ENCODE measurements at places on chromosomes 5 and 9.

DNA sequence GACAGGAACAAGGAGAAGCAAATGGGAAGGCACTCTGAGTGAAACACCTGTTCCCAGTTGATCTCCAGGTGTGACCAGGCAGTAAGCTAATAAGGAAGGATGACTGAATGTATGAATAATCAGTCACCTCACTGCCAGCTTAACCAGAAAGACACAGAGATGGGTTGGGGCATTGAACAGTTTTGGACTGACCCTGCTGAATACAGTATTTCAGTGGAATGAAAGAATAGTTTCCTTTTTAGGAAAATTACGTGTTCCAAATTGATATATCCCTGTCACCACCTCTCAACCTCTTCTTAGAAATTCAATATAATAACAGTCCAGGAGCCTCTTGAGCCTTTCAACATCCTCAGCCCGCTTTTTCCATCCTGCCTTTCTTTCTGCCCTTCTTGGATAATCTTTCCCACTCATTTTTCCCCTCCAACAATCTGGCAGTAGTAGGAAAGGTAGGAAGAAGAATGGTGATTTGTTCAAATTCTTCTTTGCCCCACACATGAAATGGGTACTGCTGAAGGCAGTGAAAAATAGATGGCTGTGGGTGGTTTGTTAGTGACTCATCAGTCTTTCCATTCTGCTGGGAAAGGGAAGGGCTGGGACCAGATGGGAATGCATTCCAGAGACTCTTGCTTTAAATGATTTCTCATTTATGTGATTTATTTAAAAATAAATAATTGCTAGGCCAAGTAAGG is 117.9 kb downstream of the ZSWIM6 start:
- DNase-seq, result no peak

GRCh38 chr5:1288439-1289335 is 6.2 kb downstream of the TERT start:
- no peak for DNase-seq

GRCh38 chr5:79692596-79692995 is 3.0 kb downstream of the CMYA5 start:
- no peak for DNase-seq

GRCh38 chr5:28077291-28078240 is 1039.2 kb upstream of the CDH9 start:
- DNase-seq, result no peak

DNA sequence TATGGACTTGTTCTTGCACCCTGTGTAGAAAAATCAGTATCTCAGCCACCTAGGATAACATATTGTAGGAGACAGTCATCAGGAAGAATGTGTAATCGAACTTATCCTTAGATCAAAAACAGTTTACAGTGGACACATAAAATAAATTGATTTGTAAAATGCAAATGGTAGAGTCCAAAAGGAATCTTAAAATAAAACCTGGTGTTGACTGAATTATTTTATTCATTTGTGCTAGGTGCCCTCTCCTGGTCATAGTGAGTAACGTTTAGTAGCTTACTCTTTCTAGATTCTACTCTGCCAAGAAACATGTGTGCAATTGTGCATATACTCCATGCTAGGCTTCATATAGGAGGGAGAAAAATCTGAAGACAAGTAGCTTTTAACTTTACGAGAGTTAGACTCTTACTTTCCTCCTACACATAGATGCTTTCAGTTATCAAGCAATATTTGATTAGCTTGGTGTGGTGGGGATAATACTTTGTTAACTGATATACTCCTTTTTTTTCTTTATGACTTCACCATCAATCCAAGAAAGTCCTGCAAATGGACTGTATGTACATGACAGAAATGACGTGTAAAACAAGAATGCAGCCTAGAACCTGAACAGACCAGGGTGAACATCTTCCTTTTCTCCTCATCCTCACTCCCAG is 23.7 kb upstream of the LOX start:
- DNase-seq, result no peak

GRCh38 chr5:150140830-150141229 is 14.8 kb downstream of the PDGFRB start:
- DNase-seq, result no peak

GRCh38 chr9:4796988-4797853 is 4.5 kb downstream of the RCL1 start:
- DNase-seq, result no peak

DNA sequence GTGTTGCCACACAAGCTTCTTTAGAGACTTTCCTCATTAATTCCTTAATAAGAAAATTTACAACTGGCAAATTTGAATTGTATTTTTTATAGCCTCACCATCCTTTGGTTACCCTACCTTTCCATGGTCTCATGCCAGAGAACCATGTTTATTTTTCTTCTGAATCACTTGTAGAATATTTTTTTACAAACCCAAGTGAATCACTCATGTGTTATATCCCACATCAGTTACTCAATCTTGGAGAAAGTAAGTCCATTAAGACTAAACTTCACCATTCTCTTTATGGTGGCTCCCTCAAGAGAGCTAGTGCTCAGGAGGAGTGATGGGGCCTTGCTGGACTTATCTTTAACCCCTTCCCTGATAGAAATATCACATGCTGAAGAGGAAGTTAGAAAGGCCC is 128.9 kb downstream of the SUSD1 start:
- DNase-seq, result no peak

- DNase-seq, result no peak
These were observed 37.6 kb upstream of the SETD9 start for GRCh38 chr5:56871777-56872176.

GRCh38 chr5:125002727-125003598 is 256.5 kb upstream of the ZNF608 start:
- no peak for DNase-seq

GRCh38 chr5:155886311-155887031 is 440.5 kb upstream of the SGCD start:
- DNase-seq, result no peak

- DNase-seq, result no peak
These were observed 218.1 kb upstream of the S1PR3 start for GRCh38 chr9:88773126-88773525.

DNA sequence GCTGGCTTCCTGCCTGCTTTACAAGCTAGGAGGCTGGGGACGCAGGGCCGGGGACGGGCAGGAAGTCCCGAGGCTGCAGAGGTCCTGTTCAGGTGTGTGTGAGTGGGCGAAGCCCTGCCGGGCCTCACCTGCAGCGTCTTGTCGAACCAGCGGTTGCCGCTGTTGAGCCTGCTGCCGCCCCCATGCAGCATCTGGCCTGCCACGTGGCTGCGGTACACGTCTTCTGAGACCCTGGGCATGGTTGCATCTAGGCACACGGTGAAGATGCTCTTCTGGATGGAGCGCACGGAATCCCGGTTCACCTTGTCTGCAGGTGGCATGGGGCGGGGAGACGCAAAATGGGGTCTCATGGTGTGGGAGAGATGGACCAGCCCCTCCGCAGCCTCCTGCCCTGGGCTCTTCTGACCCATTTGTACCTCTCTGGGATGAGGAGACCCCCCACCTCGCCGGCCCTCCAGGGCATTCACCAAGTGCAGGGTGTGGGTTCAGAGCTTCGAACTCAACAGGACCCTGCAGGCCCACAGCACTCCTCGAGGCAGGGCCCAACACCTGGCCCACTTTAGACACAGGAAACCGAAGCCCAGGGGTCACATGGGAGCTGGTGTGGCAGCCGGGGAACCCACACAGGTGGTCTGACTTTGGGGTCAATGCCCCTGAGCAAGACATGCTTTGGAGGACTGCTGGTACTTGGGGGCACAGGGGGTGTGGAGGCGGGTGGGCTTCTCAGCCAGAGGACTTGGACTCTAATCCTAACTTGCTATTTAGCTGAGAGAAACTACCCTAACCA is 10.0 kb downstream of the CRAT start:
- DNase-seq, result no peak

GRCh38 chr9:130327781-130328348 is 62.3 kb downstream of the HMCN2 start:
- no peak for DNase-seq

- DNase-seq, result no peak
These were observed 91.1 kb downstream of the BARX1 start for GRCh38 chr9:93864032-93864431.

DNA sequence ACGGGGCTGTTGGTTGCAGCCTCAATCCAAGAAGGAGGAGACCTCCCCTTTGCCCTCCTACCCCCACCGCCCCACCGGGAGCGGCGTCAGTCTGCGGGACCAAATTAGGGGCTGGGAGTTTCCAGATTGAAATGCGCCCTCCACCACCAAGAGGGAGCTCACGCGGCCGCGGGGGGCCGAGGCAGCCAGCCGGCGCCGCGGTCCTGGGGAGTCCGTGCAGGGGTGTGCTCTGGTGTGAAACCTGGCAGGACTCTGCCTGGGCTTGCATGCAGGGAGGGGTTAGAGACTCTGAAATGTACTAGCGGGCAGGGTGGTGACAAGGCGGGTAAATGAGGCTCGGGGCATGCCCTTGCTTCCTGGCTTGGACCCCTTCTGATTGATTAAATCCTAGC is 989 bp upstream of the FBN2 start:
- DNase-seq, result no peak

- DNase-seq, result no peak
These were observed 176.9 kb downstream of the ROR2 start for GRCh38 chr9:91773156-91773555.

- no peak for DNase-seq
These were observed 16.2 kb downstream of the PHF2 start for GRCh38 chr9:93592643-93593021.

DNA sequence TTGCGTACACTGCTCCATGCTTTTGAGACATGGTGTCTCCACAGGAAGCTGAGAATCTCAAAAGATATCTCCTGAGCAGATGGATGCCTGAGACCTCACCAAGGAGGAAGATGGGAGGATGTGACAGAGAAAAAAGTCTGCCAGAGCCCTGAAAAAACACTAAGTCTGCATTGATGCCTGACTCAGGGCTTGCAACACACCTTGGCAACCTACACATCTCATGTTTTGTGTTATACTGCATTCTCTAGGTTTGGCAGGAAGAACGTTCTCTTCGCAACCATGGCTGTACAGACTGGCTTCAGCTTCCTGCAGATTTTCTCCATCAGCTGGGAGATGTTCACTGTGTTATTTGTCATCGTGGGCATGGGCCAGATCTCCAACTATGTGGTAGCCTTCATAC is 19.2 kb downstream of the SLC22A4 start:
- no peak for DNase-seq

- DNase-seq, result no peak
These were observed 72.2 kb downstream of the PTCD2 start for GRCh38 chr5:72392326-72392733.

GRCh38 chr5:175821790-175822211 is 49.6 kb upstream of the CPLX2 start:
- no peak for DNase-seq

GRCh38 chr5:145776886-145777285 is 58.3 kb downstream of the PRELID2 start:
- DNase-seq, result no peak

GRCh38 chr5:39083968-39084367 is 9.8 kb upstream of the RICTOR start:
- DNase-seq, result no peak

- no peak for DNase-seq
These were observed 21.0 kb upstream of the TOR1B start for GRCh38 chr9:129781981-129782380.

DNA sequence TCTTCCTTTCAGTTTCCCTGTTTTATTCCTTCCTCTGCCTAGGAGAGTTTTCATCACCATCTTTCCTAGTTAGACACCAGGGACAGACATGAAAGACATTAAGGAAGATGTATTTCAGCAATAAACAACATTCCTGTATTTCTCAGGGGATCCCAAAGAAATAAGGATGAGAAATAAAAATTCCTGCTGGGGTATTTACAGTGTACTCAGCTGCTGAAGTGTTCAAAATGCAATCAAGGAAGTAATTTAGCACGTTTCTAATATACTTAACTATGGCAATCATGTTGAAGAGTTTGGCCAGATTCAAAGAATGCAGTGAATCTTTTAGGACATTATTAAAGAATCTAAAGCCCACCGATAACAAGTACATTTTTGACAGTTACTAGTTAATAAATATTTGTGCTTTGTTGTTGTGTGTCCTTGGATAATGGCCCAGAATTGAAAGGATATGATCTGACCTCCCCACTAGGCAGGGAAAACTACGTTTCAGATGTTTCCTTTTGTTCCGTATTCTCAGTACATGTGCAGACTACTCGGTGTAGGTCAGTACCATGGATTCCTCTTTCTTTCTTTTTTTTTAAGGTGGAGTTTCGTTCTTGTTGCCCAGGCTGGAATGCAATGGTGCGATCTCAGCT is 46.8 kb downstream of the INIP start:
- DNase-seq, result no peak
